ENCODE measurements at places on chromosomes 4 and X.

DNA sequence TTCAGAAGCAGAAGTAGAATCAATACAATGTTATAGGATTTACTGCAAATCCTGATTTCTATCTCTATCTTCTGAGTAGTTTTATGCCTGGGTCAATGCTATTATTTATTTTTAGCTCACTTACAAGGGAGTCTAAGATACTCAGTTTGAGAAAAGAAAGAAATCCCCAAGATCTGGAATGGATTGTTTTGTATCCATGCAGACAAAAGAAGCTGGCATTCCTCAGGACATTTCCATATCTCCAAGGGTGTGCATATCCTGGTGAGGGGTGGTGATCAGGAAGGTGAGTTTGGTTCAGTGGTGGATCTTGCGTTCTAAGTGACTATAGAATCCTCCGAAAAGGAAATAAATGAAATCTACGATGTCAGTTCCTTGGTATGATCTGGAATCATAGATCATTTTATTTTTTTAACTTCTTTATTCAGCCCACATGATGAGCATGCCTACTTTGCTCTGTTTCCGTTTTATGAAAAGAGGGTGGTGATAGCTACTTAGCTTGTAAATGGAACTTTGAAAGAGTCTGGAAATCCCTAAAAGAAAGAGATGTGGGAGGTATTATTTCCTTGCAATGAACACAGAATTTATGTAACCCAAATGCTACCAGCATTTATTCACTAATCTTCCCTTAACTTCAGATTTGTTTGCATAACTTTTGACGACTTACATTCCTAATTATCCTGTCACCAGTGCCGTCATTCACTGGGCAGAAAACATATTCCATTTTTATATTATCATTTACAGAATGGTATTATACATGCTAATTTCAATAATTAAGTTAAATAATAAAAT is 81.1 kb upstream of the RAPGEF2 start:
- no peak for DNase-seq

GRCh38 chr4:57148831-57149505 is 38.8 kb upstream of the IGFBP7 start:
- DNase-seq = no peak

- no peak for DNase-seq
Observed at GRCh38 chrX:350148-350533, 31.5 kb upstream of the GTPBP6 start.

GRCh38 chr4:143016171-143016570 is 168.5 kb upstream of the USP38 start:
- no peak for DNase-seq

DNA sequence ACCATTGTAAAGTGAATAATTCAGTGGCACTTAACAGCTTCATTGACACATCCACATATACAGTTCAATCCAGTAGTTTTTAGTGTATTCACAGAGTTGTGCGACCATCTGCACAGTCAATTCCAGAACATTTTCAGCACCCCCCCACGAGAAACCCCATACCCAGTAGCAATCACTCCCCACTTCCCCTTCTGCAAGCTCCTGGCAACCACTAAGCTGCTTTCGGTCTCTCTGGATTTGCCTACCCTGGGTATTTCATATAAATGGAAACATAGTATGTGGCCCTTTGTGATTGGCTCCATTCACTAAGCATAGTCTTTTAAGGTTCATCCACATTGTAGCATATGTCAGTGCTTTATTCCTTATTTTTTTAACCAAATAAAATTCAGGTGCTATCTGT is 10.0 kb downstream of the MSL3 start:
- no peak for DNase-seq

- no peak for DNase-seq
Observed at GRCh38 chrX:8403988-8404387, 60.6 kb upstream of the VCX3B start.

GRCh38 chrX:3393581-3394111 is 47.2 kb upstream of the MXRA5 start:
- no peak for DNase-seq

DNA sequence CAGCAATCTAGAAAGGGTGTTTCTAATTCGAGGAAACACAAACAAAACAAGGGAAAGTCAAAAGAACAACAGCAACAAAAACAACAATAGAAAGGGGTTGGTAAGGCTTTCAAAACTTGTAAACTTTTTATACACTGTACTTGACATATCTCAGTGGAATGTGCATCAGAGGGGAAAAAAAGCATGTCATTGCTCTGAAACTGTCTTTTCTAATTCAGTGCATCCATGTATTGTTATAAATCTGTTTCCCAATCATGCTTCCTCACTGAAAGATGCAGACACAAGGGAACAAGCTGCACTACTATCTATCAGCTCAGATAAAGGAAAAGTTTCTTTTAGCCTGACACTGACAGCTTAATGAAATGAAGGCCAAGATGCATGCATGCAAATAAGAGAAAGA is 44.2 kb upstream of the PCDH18 start:
- DNase-seq = no peak

DNA sequence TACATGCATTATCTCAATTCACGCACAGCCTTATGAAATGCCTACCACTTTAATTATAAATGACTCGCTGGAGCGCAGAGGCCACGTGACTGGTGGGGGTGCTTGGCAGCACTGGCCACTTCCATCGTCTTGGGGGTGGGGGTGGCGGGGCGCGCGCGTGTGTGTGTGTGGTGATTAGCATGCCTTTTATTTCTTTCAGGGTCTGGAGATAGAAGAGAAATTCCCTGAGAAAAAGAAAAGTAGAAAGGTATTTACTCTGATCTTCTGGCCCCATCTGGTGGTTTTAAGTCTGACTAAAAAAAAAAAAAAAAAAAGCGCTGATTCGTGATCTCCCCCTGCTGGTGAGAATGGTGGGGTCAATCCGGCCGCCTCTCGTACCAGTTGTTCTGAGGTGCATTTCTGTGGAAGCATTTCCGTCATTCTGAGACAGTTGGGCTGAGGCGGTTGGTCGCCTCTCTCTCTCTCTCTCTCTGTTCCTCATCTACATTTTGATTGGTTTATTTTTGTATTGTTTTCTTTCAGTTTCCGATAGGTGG is at the start of gene CCNB3:
Gene CCNB3 (plus strand): TSS at position 402 of the 536 bp plus-strand sequence. CDS start 80,399 bp downstream, outside the sequence.
- DNase-seq = peak; percentile 46

DNA sequence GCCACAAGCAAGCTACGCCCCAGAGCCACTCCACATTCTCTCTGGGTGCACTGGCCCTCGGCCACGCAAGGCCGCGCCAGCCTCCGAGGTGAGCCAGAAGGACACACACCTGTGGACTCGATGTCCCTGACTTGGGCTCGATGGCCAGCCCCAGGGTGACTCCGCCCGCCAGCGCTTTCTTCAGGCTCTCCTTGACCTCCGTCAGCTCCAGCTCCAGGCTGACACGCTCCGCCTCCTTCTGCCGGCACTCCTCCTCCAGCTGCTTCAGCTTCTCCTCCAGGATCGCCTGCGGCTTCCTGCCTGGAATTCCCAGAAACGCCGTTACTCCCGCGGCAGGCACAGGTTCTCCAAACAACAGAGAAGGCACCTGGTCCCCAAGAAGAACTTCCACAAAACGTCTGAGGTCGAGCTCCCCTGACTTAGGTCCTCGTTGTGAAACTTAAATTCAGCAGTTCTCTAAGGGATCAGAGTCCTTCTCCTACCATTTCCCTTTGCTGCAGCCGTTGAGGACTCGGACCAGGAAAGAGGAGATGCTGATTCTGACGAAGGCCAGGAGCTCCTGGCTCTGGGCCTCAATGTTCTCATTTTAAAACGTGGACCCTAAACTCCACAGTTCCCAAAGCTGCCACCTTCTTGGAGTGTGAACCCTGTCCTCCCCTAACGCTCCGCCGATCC is 166.8 kb downstream of the AFAP1 start:
- DNase-seq = no peak

DNA sequence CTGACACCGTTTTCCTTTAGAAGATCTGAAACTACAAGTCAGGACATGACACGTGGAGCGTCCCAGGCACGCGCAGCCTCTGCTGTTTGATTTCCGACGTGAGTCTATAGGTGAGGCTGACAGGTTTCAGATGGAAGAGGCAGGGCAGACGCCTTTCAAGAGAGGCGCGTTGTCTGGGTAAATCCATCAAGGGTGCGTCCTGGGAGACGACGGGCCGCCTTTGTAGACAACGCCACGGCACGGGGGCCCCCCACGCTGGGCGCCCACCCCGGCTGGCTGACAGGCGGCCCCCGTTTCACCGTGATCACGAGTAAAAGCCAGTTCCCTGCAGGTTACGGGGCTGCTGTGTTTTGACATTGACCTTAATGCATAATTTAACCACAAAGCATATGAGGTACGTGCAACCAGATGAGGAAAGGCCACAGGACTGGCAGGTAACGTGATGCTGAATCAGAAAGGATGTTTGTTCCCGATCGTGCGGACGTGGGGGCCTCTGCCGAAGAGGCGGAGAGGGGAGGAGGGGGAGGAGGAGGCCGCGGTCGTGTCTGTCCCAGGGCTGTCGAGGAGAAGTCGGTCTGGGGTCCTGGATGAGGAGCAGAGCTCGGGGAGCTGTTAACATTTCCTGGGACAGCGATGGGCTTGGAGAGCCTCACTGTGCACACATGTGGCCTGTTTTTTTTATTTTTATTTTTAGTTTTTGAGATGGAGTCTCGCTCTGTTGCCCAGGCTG is 51.1 kb upstream of the PPP2R3B start:
- DNase-seq = no peak

DNA sequence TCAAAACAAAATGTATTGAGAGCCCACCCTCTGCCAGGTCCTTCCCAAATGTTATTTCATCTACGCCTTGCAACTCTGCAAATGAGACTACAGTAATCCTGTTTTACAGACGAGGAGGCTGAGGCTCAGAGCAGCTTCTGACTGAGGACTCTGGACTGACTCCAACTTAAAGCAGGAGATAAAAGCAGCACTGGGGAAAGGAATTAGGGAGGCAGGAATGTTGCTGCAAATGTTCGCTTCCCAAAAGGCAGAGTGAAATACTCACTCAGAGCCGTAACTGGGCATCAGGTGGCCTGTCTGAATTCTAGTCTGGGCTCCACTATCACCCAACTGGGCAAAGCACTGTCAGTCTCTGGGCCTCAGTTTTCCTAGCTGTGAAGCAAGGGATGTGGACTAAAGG is 94.7 kb upstream of the SRD5A3 start:
- DNase-seq = no peak

- DNase-seq = no peak
Observed at GRCh38 chrX:31713120-31713519, 641.3 kb upstream of the FTHL17 start.

GRCh38 chr4:8726344-8726851 is 133.8 kb downstream of the CPZ start:
- DNase-seq = no peak

GRCh38 chr4:128168701-128169100 is 107.6 kb downstream of the LARP1B start:
- DNase-seq = no peak

DNA sequence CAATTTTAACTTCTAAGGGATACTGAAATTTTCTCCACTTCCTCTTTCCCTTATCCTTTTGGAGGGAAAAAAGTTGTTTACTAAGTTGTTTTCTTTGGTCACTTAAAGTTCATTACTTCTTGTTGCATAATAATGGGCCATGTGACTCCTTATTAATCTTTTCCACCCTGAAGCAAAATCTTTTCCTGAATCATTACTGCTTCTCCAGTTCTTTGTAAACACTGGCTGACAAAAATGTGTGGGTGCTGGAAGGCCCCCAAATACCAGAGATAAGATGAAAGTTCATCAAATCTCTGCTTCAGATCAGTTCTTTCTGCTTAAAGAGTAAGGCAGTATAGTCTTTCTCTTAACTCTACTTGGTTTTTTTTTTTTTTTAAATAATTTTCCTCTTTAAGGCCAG is 108.9 kb upstream of the NHS start:
- DNase-seq = no peak

DNA sequence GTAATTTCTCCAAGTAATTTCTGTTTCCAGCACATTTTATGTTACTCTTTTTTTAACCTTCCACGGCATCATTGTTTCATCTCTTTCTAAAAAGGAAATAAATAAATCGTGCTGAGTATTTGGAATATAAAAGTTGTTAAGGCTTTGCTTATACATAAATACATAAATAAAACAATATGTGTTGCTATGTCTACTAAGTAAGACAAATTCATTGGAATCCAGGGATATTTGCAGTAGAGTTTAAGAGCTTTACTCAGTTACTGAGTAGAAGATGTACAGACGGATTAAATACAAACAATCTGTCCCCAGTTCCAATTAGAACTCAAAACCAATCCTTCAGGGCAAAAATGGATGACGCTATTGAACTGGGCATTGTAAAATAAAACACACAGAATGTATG is 1.4 kb downstream of the ARHGAP24 start:
- no peak for DNase-seq

- DNase-seq = peak; percentile 67
Observed at GRCh38 chrX:17374619-17375366, at the start of gene NHS. Gene NHS, plus strand, starts transcription at chrX:17375200. Its CDS starts 558 bp downstream, at chrX:17375758.

DNA sequence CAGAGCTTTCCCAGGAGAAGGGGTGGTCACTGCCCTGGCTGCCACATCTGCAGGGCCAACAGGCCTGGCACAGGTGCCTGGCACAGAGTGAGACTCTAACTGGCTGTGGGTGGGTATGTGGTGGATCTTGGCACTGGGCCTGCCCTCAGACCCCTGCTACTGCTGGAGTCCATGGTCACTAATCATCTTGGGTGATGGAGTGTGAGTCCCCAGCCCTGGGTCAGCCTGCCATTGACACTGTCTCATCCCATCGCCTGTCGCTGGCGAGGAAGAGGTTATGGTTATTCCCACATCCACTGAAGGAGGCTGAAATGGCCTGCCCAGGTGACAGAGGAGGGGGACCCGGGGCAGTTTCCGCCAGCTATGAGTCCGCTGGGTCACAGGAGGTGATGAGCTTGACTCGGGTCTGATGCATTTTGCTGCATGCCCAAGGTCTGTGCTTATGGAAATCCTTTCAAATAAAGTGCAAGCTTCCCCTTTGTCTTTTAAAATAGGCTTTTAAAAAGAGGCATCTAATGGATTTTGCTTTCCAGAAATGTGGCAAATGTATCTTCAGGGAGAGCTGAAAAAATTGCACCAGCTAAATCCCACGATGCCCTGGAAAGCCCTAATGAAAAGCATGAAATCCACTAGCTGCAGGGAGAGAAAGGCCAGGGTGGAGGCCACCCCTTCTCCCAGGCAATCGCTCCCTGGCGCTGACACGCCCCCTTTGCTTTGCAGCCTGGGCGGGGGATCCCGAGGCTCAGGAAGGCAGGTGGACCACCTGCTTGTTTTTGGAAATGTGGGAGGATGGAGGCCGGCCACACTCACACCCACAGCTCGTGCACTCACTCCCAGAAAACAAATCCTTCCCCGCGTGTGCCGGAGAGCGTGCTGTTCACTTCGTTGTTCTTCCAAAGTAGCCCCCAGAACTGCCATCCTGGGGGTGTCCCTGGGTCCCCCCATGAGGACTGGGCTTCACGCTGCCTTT is 54.9 kb downstream of the ABLIM2 start:
- no peak for DNase-seq

GRCh38 chrX:27186671-27187070 is 276.5 kb downstream of the PPP4R3C start:
- DNase-seq = no peak
